ENCODE measurements at places on chromosomes 2 and 18. TPM values are rescaled to one million over a fixed set of nuclear protein-coding genes. Genes with fewer than 3 reads are reported as not detected.

MCFD2 gene
- 118 TPM for total RNA-seq

SS18 gene
- 105 TPM for total RNA-seq

TEKT4 gene
- not detected for total RNA-seq

UGT1A3 gene
- not detected for total RNA-seq

SALL3 gene
- total RNA-seq: 0.12 TPM

Measured in omental fat pad (tissue), 4 donors.